GM12878 (cell line): ENCODE measurements at places on chromosomes 11 and 22. TPM values are rescaled to one million over a fixed set of nuclear protein-coding genes. Genes with fewer than 3 reads are reported as not detected.

Gene DENND5A
- total RNA-seq = 91.3 and 94.2 TPM in 2 replicates

Gene KBTBD3
- total RNA-seq = 3.9 and 5.3 TPM in 2 replicates

Gene TRAF6
- 6.7 and 7.1 TPM in 2 replicates for total RNA-seq

Gene SART1
- 54.1 and 56.1 TPM in 2 replicates for total RNA-seq

Gene BATF2
- total RNA-seq = 0.98 and 1.1 TPM in 2 replicates

Gene XPNPEP3
- 18.3 and 19.9 TPM in 2 replicates for total RNA-seq

Gene LIN7C
- total RNA-seq = 14.9 and 16.3 TPM in 2 replicates

Gene PICK1
- total RNA-seq = 11.6 and 15.9 TPM in 2 replicates

Gene BDNF
- total RNA-seq = 0.05 and 0.08 TPM in 2 replicates

Gene TRIM29
- total RNA-seq = not detected in 2 replicates

DNA sequence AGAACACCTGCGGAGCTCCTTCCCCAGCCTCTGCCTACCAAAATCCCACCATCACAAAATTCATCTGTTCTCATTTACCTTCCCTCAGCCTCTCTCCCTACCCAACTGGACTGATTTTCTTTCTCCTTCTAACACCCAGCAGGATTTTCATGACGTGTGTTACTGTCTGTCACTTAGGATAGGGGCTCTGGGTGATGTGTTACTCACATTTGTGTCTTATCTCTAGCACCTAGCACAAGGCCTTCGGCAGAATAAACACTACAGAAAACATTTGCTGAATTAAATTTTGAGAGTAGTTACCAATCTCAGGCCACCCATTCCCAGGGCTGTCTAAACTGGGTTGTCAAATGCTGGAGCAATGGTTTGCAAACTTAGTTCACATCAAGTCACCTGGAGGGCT is 88.0 kb downstream of the NTM start:
- no peaks in the 10 kb centered on the region for H3K4me1 ChIP-seq
- H3K4me3 ChIP-seq = no peak overlapping the region
- peaks cover 3% of the 10 kb centered on the region for H3K27me3 ChIP-seq
- H3K36me3 ChIP-seq = no peaks in the 10 kb centered on the region
- H3K27ac ChIP-seq = no peak overlapping the region

GRCh38 chr22:27686534-27686933 is 115.0 kb downstream of the MN1 start:
- DNase-seq = no peak
- H3K27me3 ChIP-seq = no peaks in the 10 kb centered on the region
- no peaks in the 10 kb centered on the region for H3K36me3 ChIP-seq
- H3K4me1 ChIP-seq = no peaks in the 10 kb centered on the region

DNA sequence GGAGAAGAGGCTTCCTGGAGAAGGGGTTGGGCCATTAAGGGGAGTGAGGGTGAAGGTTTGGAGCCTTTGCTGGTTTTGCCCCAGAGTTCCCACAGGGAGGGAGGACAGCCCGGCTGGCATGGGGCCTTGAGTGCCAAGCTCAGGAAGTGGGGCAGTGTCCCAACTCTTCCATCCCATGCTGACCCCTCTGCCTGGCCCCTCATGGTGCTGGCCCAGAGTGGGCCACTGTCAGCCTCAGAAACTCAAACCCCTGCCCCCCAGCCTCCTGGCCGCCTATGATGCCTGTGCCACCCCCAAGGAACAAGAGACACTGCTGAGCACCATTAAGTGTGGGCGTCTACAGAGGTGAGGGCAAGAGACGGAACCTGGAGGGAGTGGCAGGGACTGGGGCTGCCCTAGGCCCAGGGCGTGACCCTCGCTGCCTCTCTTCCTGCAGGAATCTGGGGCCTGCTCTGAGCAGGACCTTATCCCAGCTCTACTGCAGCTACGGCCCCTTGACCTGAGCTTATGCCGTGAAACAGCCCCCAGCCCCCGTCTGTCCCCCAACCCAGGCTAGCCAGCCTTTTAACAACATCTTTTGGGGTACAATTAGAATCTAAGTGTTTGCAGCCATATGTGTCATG is 5.4 kb downstream of the MUS81 start:
- peaks cover 38% of the 10 kb centered on the region for H3K36me3 ChIP-seq
- H3K27ac ChIP-seq = no peak overlapping the region
- peaks cover 17% of the 10 kb centered on the region for H3K4me1 ChIP-seq

- H3K27ac ChIP-seq = no peak overlapping the region
- DNase-seq = no peak
- no peaks in the 10 kb centered on the region for H3K27me3 ChIP-seq
- H3K4me1 ChIP-seq = no peaks in the 10 kb centered on the region
Measured at GRCh38 chr11:40104941-40105550, 1354.4 kb downstream of the LRRC4C start.

DNA sequence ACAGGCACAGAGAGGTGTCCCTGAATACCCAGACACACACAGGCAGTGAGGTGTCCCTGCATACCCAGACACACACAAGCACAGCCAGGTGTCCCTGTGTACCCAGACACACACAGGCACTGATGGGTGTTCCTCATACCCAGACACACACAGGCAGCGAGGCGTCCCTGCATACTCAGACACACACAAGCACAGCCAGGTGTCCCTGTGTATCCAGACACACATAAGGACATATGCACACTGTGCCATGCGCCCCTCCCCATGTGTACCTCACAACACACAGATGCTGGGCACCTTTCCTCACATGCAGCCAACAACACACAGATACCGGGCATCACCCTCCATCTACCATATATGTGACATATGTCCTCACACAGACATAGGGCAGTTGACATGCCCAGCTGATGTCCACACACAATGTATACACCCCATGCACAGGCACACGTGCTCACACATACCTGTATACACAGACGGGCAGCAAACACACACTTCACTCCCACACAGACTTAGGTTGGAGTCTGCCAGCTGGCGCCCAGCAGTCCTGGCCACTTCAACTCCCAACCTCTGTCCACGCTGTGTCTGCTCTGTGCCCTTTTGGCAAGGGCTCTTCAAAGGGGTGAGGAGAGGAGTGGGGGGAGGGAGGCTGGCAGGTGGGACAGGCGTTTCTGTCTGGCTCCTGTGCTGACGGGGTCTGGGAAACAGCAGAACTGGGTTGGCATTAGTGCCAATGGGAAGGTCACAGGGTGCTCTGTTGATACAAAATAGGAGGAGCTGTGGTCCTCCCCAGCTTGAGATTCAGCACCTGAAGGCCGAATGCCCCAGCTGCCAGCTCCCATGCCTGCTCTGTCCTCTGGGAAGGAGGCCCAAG is 69.4 kb upstream of the ALX4 start:
- H3K36me3 ChIP-seq = no peaks in the 10 kb centered on the region
- H3K4me3 ChIP-seq = no peak overlapping the region
- H3K27ac ChIP-seq = no peak overlapping the region

DNA sequence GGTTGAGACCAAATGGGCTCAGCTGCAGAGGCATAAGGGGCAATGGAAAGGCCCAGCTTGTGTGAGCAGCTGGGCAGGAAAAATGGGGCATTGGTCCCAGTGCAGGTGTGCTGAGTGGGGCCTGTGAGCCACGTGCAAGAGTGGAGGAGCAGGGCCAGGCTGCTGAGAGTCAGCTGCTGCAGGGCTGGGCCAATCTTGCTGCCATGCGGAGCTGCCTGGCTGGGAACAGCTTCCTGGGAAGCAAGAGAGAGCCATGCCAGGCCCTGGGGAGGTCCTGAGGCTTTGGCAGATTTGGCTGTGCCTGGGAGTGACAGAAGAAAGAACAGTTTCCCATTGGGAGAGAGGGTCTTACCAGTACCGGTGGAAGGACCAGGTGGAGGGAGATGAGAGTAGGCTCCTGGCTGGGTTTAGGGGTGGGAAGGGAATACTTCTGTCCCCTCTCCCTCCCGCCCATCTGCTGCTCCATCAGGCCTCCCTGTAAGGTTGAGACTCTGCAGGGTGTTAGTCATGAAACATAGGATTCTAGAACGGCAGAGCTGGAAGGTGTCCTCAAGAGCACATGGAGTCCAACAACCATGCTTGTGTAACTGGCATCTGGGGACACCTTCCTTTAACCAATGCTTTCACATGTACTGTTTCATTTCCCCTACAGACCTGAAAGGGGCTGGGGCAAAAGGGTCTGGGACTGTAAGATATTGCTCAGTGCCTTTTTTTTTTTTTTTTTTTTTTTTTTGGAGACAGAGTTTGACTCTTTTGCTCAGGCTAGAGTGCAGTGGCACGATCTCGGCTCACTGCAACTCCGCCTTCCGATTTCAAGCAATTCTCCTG is 10.4 kb downstream of the SEPTIN3 start:
- H3K4me3 ChIP-seq = no peak overlapping the region
- H3K4me1 ChIP-seq = peaks cover 7% of the 10 kb centered on the region
- no peaks in the 10 kb centered on the region for H3K36me3 ChIP-seq
- H3K27me3 ChIP-seq = peaks cover 5% of the 10 kb centered on the region
- DNase-seq = no peak

GRCh38 chr11:76856106-76856505 is 4.6 kb upstream of the ACER3 start:
- no peak for DNase-seq
- H3K27ac ChIP-seq = no peak overlapping the region
- no peaks in the 10 kb centered on the region for H3K36me3 ChIP-seq
- no peaks in the 10 kb centered on the region for H3K27me3 ChIP-seq
- H3K4me3 ChIP-seq = no peak overlapping the region

DNA sequence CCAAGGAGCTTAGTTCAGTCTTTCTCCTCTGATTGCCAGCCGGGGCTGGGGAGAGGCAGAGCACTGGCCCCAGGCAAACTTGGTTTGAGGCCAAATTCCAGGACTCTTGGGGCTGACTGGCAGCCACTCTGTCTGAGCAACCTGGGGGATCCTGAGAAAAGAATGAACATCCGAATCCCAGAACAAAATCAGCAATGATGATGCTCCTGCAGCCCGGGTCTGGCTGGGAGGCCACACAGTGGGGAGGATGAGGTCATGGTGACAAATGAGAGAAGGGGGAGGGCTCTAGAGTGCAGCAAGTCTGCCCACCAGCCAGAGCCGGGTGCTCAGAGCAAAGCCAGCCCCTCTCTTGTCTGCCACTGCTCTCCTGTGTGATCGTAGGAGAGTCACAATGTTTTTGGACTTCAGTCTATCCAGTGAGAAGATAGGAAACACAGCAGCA is 71.8 kb upstream of the PAX6 start:
- no peaks in the 10 kb centered on the region; the same call in none of the 2 replicates for H3K27me3 ChIP-seq
- no peak overlapping the region for H3K4me3 ChIP-seq
- no peak overlapping the region for H3K27ac ChIP-seq
- DNase-seq = no peak

DNA sequence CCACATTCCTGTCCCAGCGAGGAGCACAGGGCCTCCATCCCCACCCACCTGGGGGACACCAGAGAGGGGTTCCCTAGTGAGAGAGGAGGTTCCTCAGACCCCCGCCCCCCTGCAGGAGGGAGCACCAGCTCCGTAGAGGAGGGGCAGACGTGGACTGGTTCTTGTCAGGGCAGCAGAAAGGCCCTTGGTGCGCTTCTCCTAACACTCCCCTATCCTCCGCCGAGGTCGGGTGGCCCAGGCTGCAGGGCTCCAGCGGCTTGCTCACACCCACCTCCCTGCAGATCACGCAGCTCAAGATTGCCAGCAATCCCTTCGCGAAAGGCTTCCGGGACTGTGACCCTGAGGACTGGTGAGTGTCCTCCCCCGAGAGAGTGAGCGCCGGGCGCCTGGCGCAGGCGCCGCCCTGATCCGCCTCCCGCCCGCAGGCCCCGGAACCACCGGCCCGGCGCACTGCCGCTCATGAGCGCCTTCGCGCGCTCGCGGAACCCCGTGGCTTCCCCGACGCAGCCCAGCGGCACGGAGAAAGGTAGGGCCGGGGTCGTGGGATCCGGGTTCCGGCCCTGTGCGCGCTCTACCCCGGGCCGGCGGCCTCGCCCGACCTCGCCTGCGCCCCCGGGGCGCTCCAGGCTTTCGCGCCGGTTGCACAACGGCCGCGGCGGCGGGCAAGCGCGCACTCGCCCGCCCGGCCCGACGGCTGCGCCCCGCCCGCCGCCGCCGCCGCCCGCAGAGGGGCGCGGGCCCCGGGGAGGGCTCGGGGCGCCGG is 5.1 kb downstream of the TBX1 start:
- no peaks in the 10 kb centered on the region for H3K4me1 ChIP-seq
- H3K27me3 ChIP-seq = peaks cover 3% of the 10 kb centered on the region; the same call in 1 of the 2 replicates
- H3K36me3 ChIP-seq = no peaks in the 10 kb centered on the region
- no peak overlapping the region for H3K4me3 ChIP-seq

GRCh38 chr11:62514151-62514550 is 32.5 kb downstream of the AHNAK start:
- no peak overlapping the region for H3K4me3 ChIP-seq
- no peak overlapping the region for H3K27ac ChIP-seq
- H3K27me3 ChIP-seq = no peaks in the 10 kb centered on the region; the same call in 1 of the 2 replicates
- peaks cover 5% of the 10 kb centered on the region for H3K4me1 ChIP-seq
- H3K36me3 ChIP-seq = no peaks in the 10 kb centered on the region

DNA sequence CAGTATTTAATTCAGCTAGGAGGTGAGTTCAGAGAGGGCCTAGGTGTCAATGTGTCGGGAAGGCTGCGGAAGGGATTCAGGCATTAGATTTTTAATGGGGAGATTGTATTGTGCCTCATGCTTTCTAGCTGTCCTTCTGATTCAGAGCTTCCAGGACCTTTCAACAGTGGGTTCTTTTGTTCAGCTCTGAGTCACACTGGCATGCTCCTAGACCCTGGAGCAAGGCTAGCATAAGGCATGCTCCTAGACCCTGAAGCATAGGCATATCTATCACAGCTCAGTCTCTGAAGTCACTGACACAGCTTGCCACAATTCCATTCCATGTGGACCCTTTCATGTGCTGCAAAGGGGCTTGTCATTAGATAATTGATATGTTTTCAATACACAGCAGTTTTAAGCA is 396.9 kb downstream of the RAB38 start:
- H3K4me3 ChIP-seq = no peak overlapping the region
- no peak for DNase-seq
- H3K4me1 ChIP-seq = no peaks in the 10 kb centered on the region
- H3K27me3 ChIP-seq = no peaks in the 10 kb centered on the region
- H3K27ac ChIP-seq = no peak overlapping the region
- H3K36me3 ChIP-seq = no peaks in the 10 kb centered on the region

GRCh38 chr11:1857064-1857463 is 4.2 kb downstream of the LSP1 start:
- no peaks in the 10 kb centered on the region for H3K27me3 ChIP-seq
- peaks cover 33% of the 10 kb centered on the region for H3K4me1 ChIP-seq
- no peak for DNase-seq
- H3K4me3 ChIP-seq = no peak overlapping the region

DNA sequence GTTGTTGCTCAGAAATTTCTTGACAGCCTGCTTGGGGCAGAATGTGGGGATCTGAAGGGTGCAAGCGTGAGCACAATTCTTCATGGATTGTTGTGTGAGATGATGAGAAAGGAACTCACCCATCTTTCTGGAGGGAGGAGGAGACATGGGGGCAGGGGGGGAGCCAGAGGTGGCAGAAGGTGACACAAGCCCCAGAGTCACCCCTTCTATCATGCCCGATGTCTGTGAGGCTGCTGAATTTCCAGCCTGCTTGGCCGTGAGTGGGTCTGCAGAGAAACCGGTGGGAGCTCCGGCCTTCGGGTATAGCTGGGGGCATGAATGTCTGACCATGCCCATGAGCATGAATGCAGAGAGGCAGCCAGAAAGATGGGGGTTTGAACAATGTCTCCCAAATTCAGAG is 870.7 kb downstream of the TBC1D22A start:
- no peaks in the 10 kb centered on the region for H3K4me1 ChIP-seq
- H3K27ac ChIP-seq = no peak overlapping the region
- DNase-seq = no peak
- no peaks in the 10 kb centered on the region for H3K36me3 ChIP-seq
- H3K27me3 ChIP-seq = no peaks in the 10 kb centered on the region

GRCh38 chr22:50014655-50015401 is 2.3 kb upstream of the IL17REL start:
- H3K27me3 ChIP-seq = no peaks in the 10 kb centered on the region; the same call in 1 of the 2 replicates
- H3K27ac ChIP-seq = no peak overlapping the region
- no peak for DNase-seq
- no peak overlapping the region for H3K4me3 ChIP-seq
- peaks cover 36% of the 10 kb centered on the region for H3K4me1 ChIP-seq
- H3K36me3 ChIP-seq = no peaks in the 10 kb centered on the region
